Stimulated activated CD4-positive, alpha-beta T cell treated with anti-CD3 and anti-CD28 coated beads, TNF-alpha, amount 100 ng/mL, for 1 hour (primary cell): ENCODE measurements at places on chromosomes 1 and 21.

DNA sequence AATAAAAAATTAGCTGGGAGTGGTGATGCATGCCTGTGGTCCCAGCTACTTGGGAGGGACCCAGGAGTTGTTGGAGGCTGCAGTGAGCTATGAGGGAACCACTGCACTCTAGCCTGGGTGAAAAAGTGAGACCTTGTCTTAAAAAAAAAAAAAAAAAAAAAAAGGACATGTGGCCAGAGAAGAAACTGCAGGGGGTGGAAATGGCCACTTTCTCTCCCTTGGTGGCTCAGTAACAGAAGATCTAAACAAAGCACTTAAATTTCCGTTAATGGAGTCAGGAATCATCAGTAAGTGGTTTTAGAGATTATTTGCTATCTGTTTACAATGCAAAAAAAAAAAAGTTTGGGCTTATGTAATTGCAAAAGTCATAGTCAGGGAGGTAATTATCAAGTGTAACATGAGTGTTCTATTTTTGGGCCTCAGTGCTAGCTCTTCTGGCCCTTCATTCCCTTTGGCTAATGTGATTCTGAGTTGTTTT lies 19.3 kb upstream of the OPRD1 start:
- DNase-seq, result no peak

- DNase-seq, result no peak
Measured at GRCh38 chr21:46028573-46029091, 47.1 kb downstream of the COL6A1 start.

DNA sequence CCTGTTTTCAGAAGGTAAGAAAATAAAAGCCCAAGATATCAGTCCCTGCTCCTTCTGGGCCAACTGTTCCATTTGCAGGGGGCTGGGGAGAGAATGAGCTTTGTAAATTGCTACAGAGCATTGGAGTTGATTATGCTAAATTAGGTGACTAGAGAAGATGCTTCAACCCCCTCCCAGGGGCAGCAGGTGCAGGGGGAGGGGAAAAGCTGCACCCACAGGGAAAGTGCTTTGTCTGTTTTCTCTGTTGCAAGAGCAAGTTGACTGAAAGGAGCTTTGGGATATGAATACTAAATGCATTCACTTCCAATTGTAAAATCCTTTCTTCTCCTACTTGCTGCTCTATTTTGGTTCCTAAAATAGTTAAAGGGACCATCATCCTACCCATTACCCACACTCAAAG lies 16.5 kb upstream of the PIGM start:
- no peak for DNase-seq

GRCh38 chr21:16708101-16708835 lies 804.6 kb upstream of the CXADR start:
- no peak for DNase-seq

GRCh38 chr1:247402120-247402675 lies 13.8 kb upstream of the NLRP3 start:
- DNase-seq, result no peak

GRCh38 chr1:82704393-82704792 lies 903.7 kb downstream of the ADGRL2 start:
- DNase-seq, result no peak

- DNase-seq, result no peak
Measured at GRCh38 chr1:236156512-236157208, 14.3 kb downstream of the GPR137B start.

DNA sequence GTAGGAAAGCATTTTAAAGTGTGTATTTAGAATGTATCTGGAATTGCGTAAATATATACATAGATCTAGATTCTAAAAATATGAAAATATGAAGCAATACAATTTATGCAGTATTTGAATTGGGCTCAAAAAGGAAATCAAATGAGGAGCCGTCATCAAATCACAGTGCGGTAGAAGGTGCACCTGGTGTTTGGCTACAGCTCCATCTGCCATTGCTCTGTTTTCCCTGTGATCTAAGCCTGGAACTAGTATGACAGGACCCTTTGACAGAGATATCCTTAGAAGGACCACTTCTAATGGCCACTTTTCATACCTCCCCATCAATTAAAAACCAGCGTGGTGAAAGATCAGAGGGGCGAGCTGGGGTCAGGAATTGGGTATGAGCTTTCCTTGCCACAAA lies 202.6 kb downstream of the NFIA start:
- DNase-seq, result no peak

- DNase-seq, result no peak
Measured at GRCh38 chr1:54091666-54092065, 38.3 kb downstream of the TCEANC2 start.

DNA sequence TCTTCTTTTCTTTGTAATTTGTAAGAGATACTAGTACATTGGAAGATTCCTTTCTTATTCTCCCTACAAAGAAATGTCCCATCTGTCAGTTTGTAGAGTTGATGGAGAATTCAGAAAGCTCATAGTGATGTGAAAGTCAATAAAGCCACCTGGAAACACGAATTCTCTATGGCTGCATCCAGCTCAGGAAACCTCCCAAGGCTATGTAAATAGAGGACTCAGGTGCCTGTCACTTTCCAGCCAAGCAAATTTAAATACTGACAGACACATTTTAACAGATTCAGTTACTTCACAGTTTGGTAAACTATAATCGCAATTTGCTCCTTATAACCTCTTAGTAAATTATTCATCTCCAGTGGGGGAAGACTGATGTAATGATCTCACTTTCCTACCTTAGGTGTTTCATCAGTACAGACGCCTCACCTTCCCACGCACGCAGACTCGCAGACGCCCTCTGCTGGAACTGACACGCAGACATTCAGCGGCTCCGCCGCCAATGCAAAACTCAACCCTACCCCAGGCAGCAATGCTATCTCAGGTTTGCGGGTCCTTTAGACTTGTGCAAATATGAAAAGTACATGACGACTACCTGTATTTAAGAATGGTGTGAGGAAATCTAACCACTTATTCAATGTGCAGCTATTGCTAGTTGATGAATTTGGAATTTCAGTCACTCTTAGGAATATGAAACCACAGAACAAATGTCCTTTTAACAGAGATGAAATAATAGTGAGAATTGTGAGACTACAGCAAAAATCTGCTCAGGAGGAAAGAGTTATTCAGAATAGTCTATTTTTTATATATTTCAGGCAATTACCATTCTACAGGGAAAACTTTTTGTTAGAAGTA lies 60.6 kb downstream of the PTPRC start:
- peak; percentile 60 for DNase-seq

- no peak for DNase-seq
Measured at GRCh38 chr1:97929874-97930851, 9.3 kb upstream of the DPYD start.

DNA sequence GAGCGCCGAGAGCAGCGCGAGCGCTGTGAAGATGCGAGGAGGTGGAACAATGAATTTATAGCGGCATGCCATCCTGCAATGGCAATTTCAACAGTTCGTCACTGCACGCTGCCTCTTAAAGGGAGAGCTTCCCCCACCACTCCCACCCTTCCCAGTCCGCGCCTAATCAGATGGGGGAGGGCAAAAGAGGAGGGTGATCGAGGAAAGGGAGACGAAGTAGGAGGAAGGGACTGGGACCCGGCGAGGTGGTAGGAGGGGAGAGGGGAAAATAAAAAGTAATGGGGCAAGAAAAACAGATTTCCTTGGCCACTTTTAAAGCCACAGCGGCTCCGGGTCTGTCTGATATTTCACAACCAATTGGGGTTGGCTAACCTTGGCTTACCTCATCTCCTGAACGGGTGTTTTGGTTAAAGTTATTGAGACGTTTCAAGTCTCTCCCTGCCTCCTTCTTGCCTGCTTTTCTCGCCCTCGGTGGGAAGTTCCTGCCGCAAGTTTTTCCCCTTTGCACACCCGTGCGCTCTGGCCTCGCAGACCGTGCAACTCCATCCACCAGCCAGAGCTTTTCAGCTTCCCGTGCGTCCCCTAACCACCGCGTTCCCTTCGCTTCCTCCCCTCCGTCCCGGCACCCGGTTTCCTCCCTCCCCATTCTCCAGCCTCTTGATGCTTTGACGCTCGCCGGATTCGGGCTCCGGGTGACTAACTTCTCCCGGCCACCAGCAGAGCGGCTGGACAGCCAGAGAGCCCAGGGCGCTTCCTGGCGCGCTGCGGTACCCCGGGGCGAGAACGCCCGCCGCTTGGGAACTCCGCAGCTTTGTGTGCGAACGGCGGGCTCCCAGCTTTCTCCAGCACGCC lies at the start of gene ADAMTS5:
TSS of gene ADAMTS5 (minus strand) at position 27 of the 852 bp plus-strand sequence. CDS start 697 bp downstream, outside the sequence.
- no peak for DNase-seq

- DNase-seq, result no peak
Measured at GRCh38 chr21:39111931-39112550, 71.2 kb downstream of the PSMG1 start.

DNA sequence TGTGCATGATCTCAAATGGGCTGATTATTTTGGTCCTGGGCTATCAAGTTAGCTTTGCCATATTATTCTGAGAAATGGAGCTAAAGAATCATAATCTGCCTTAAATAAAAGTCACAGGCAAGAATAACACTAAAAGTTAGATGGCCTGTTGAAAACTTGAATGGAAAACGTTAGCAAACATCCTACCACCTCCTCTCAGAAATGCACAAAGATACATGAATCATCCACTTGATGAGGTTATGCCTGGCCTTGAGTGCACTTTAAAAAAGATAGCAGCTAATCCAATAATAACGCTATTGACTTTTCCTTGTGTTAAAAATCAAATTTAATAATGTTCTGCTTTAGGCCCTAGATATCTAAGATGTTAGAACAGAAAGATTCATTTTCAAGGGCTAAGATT lies 108.0 kb downstream of the KCNJ6 start:
- DNase-seq, result no peak

- no peak for DNase-seq
Measured at GRCh38 chr1:207404849-207405525, 49.1 kb upstream of the CR2 start.

DNA sequence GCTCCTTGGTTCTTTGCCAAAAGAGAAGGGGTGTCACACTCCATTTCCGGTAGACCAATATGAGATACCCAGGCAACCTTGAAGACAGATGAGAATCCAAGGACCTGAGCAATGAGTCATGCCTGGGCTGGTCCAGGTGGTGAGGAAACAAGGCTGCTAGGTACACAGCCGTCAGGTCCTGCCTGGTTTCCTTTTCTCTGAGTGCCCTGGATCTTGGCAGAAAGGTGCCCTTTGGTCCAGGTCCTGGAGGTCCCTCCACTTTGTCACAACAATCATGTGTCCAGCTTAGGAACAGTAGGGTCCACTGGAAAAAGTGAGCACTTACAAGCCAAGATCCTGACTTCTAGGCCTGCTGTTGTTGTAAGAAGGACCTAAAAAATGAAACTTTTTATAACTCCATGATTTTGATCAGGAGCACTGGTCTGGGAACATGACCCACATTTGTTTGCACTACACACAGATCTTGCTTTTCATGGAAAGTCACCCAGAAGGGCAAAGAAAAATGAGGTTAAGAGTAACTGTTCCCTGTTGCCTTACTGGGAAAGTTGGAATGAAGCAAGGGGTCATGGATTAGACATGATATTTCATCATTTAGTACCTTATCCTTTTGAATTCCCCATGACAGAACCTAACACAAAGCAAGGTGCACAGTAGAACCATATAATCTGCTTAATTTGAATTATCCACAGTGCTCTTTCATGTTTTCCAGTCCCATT lies 94.7 kb downstream of the PAPPA2 start:
- no peak for DNase-seq

DNA sequence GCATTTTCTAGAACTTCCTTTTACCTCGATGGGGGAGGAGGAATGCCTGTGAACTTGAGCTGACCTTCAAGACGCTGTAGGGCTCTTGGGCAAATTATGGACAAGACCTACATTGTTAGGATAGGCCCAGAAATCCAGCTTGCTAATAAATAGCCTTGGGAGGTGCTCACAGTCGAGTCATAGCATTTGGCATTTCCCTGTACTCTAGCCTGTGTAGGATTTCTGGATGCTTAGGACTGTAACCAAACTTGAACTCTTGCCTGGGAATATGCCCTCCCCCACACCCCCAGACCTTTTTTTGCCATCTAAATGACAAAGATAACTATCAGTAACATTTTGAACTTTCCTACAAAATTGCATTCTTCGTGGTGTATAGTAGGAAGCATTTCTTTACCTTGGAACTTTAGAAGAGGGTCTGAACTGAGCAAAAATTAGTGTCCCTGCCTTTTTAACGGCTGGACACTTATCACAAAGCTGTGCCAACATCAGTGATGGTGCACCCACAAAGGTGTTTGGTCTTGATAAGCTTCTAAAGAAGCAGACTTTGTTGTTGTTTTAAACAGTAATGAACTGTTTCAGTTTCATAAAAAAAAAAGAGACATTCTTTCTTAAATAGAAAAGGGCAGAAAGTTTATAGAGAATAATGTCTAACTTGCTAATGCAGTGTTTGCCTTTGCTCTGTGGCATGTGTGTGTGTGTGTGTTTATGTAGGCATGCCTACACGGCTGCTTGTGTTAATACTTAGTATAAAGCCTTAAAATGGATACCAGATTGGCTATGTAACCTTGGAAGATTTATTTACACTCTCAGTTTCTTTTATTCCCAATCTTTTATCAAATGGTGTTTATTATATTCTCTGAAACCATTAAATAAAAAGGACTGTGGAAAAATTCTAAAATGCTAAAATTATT lies 88.2 kb downstream of the NFIA start:
- DNase-seq, result no peak

- no peak for DNase-seq
Measured at GRCh38 chr1:14624941-14625340, 26.5 kb downstream of the KAZN start.

GRCh38 chr1:16139473-16139962 lies 16.4 kb downstream of the EPHA2 start:
- DNase-seq, result no peak

DNA sequence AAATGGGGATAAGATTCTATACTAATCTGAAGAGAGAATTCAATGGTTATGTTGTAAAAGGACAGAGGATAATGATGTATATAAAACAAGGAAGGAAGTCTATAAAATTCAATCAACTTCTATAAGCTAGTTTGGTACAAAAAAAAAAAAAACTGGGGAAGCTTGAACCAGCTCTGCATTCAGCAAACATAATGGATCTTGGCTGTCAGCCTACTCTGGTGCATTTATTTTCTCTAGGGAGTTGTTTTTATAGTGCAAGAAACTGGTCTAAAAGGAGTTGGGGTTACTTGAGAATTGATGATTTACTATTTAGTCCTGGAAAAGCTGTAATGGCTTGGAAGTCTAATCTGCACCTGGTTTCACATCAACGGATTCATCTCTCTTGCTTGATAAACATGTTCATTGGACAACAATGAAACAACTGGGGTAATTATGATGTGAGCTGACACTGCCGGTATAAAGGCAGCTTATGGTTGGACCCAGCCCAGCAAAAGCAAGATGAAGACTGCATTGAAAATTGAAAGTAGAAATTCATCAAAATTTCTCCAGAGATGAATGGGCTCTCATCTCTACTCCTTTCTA lies 199.4 kb upstream of the NRIP1 start:
- DNase-seq, result no peak

DNA sequence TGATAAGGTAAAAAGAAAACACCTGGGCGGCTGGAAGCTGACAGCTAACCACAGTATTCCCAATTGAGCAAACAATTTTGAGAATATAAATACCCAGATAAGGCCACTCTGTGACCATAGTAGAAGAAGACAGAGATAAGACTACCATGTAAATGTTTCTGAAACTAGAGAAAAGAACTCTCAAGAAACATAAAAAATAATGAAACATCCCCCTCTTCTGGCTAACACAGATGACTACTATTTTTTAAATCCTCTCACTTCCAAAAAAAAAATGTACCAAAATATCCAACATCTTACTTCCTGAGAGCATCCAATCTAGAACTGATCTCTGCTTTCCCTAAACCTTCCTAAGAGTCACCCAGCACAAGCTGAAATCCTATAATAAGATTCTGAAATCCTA lies 125.9 kb downstream of the HFM1 start:
- DNase-seq, result no peak

- DNase-seq, result no peak
Measured at GRCh38 chr1:14873677-14874076, 275.2 kb downstream of the KAZN start.

- peak; percentile 26 for DNase-seq
Measured at GRCh38 chr21:34889320-34889675, 159.8 kb downstream of the RUNX1 start.

- no peak for DNase-seq
Measured at GRCh38 chr21:25837533-25838265, 102.9 kb downstream of the GABPA start.
